GM20000 (cell line): ENCODE measurements at places on chromosomes 13 and 19.

- DNase-seq: no peak
Measured at GRCh38 chr13:109651854-109652253, 134.5 kb downstream of the IRS2 start.

- DNase-seq: no peak
Measured at GRCh38 chr13:51101636-51102235, 9.3 kb downstream of the C13orf42 start.

GRCh38 chr13:24027494-24027893 is 130.2 kb upstream of the C1QTNF9B start:
- no peak for DNase-seq

DNA sequence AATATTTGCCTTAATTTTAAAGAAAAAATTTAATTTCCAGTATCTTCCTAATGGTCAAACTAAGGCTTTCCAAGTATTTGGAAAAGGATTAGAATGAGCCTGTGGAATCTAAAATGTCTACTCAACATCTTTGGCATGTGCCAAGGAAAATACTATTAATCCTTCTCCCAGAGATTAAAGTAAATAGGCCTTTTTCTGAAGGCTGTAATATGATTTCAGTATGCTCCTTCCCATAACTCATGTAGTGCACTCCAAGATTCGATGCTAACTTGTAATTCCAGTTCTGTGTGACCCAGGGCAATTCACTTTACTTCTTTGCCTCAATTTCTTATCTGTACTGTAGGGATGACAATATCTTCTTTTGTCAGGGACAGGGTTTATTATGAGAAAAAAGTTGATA is 196.9 kb downstream of the ZIC5 start:
- DNase-seq: no peak

- peak; percentile 56 for DNase-seq
Measured at GRCh38 chr19:30649934-30650614, 277.9 kb downstream of the ZNF536 start.

- no peak for DNase-seq
Measured at GRCh38 chr19:49820125-49820524, 2.0 kb downstream of the MED25 start.

- DNase-seq: no peak
Measured at GRCh38 chr13:60494296-60494695, 97.3 kb downstream of the TDRD3 start.

- peak; percentile 87 for DNase-seq
Measured at GRCh38 chr19:42198676-42199439, 18.6 kb downstream of the DEDD2 start.

GRCh38 chr19:8338835-8339234 is 4.2 kb downstream of the KANK3 start:
- no peak for DNase-seq

DNA sequence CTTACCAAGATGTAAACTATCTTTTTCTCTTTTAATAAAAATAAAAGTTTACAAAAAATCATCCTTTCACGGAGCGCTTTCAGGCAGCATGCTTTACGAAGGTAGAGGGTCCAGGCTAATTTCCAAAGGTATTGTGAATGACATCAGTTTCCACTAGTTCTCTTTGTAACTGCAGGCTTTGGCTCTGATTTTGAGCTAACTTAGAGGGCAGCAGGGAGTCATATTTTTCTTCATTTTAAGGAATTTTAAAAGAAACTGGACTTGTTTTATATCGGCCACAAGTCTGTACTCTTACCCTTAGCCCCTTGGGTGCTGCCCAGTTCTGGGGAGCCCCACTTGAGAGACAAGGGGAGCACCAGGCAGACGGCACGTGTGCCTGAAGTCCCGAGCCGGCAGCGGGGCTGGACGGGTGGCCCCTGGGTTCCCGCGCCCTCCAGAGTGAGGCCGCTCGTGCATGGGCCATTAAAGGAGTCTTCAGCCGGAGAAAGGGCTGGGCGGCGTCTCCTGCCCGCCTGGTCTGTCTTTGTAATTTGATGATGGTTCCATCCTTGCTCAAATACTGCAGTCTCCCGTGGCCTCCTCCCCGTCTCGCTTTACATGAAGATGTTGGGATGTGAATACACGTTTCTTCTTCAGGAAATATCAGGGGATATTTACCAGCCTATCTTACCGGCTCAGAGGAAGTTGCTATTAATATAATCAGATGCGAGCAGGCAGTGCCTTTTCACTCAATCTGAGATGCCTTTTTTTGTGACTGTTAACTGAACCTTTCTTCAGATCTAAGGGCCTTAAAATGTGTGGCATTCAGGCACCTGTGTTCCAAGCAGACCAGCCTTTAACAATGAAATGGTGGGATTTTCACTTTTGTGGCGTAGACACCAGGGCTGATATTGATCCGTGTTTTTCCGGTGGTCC is 67.4 kb downstream of the GGACT start:
- DNase-seq: no peak

- DNase-seq: no peak
Measured at GRCh38 chr13:31274390-31274789, 74.6 kb downstream of the B3GLCT start.

DNA sequence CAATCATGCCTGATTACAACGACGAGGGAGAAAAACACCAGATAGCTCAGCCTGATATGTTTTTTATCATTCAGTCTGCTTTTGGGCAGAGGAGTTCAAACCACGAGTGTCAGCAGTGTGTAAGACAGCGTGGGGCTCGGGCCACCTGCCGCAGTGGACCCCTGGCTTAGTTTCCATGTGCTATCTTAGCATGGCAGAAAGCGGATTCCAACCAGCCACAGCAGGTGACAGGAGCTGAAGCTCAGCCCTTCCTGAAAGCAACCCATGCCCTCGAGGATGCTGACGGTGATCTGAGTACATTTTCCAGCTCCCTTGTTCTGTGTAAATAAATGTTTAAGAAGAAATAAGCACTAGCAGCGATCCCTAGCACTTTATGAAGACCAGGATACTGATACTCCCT is 32.2 kb upstream of the MBNL2 start:
- DNase-seq: no peak

- no peak for DNase-seq
Measured at GRCh38 chr13:101292711-101293110, 123.6 kb downstream of the NALCN start.

GRCh38 chr19:3062165-3063105 is at the start of gene TLE5:
Gene TLE5 (minus strand): TSS chr19:3062495. CDS start chr19:3062200, 295 bp downstream.
- peak; percentile 95 for DNase-seq

- DNase-seq: no peak
Measured at GRCh38 chr19:31980796-31981195, 364.6 kb upstream of the ZNF507 start.

GRCh38 chr13:72716776-72717175 is 10.7 kb downstream of the MZT1 start:
- DNase-seq: no peak

DNA sequence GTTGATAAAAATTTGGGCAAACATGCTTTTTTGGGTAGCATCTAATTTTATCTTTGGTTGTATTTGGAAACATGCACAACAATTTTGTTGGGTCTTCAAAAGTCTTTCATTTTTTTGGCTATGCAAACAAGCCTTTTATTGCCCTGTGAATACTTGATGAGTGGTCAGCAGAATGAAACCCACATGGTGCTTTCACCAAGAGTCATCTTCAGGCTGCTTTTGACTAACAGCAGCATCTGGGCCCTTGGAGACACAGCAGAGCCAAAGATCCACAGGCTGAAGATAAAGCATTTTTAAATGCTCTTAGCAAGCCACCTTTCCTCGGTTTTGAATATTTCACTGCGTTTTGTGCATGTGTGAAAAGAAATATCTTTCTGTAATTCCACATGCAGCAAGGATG is 154.9 kb downstream of the FGF9 start:
- no peak for DNase-seq

GRCh38 chr19:10812902-10813404 is 23.1 kb downstream of the TMED1 start:
- no peak for DNase-seq

DNA sequence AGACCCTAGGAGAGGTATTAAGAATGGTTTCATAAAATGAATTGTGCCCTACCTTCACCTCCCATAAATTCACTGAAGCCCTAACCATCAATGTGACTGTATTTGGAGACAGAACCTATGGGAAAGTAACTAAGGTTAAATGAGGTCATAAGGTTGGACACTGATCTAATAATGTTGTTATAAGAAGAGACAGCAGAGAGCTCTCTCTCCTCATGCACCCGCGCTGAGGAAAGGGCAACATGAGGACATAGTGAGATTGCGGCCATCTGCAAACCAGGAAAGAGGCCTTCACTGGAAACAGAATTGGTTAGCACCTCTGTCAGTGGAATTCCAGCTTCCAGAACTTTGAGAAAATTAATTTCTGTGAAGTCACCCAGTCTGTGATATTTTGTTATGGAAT is 1396.1 kb upstream of the MIR17HG start:
- DNase-seq: no peak

- DNase-seq: no peak
Measured at GRCh38 chr19:50422397-50423278, 3.9 kb downstream of the SPIB start.

- DNase-seq: peak; percentile 9
Measured at GRCh38 chr19:28542394-28543243, 670.3 kb downstream of the UQCRFS1 start.

- DNase-seq: no peak
Measured at GRCh38 chr13:28282451-28282850, 144.1 kb downstream of the PAN3 start.

GRCh38 chr19:18852648-18853047 is 20.9 kb downstream of the UPF1 start:
- DNase-seq: no peak

GRCh38 chr19:33399745-33400681 is 26.5 kb downstream of the CEBPG start:
- DNase-seq: no peak

DNA sequence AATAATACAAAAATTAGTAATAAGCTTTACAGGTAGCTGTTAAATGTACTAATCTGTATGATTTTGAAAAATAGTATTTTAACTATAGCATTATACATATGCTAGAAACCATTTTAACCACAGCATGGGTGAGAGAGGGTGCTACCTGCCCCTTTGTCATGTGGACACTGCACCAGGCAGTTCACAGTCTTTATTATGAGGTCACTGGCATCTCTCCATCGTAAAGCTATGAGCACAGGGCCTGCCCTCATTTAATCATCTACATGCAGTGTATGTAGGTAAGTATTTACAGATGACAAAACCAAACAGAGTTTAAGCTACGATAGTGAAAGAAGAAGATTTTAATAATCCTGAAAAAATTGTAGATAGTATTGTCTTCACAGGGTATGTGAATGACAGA is 21.7 kb downstream of the EDNRB start:
- DNase-seq: no peak

GRCh38 chr19:30224689-30225606 is 147.2 kb upstream of the ZNF536 start:
- no peak for DNase-seq

DNA sequence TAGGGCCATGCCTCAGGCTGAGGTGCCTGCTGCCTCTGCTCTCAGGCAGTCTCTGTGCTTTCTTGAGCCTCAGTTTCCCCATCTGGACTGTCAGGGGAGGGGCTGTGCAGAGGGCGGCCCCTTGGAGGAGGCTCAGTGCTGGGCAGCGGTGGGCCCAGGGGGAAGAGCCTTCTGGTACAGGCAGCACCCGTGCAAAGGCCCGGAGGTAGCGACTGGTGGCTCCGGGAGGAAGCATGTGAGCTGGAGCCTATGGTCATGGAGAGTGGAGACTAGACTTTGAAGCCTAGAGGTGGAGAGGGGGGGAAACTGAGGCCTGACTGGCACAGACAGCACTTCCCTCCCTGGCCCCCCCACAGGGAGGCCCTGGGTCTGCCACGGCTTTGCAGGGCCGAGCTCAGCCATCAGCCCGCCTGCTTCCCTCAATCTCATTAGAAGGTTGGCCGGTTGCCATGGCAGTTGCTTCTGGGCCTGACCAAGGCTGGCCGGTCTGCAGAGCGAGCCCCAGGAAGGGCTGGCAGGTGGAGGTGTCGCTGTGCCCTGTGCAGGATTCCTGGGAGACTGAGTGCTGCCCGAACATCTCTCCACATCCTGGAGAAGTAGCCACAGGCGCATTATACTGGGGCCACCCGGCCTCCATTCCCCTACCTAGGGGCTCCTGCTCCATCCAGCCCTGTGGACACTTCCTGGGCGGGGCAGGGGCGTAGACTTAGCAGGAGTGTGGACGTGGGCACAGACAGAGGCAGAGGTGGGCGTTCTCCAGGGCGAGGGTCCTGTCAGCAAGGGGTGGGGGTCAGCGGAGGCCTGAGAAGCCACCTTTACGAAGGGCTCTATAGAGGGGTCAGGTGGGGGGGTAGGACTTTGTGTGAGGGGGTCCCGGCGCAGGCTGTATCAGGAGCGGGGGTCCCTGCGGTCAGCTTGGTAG is 53.2 kb downstream of the CRTC1 start:
- DNase-seq: no peak

DNA sequence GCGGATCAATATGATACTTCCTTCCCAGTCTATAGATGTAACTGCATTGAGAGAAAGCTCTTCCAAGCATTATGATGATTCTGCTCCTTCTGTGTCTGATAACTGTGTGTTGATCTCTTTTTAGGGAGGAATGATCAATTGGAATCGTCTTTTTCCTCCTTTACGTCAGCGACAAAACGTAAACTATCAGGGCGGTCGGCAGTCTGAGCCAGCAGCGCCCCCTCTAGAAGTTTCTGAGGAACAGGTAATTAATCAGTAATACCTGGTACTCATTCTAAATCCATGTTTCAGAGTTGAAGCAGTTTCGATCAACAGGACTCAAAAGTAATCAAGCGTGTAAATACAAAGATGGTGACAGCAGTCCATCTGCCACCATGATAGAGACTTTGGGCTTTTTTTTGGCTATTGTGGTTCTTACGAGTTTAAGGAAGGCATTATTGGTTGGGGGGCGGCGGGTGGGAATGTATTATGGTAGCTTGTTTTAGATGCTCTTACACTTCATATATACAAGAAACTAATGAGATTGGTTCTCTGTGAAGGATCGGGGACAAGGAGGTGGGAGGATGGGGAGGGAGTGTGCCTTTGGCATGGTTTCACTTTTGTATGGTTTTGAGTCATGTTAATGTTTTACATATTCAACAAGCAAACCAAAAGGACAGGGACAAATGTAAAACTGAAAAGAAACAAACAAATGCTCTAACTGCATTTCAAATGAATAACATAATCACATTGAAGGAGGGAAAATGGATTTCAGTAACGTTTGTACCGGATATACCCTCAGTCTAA is 60.7 kb upstream of the GPR183 start:
- no peak for DNase-seq
